ENCODE measurements at places on chromosomes 1 and 21.

DNA sequence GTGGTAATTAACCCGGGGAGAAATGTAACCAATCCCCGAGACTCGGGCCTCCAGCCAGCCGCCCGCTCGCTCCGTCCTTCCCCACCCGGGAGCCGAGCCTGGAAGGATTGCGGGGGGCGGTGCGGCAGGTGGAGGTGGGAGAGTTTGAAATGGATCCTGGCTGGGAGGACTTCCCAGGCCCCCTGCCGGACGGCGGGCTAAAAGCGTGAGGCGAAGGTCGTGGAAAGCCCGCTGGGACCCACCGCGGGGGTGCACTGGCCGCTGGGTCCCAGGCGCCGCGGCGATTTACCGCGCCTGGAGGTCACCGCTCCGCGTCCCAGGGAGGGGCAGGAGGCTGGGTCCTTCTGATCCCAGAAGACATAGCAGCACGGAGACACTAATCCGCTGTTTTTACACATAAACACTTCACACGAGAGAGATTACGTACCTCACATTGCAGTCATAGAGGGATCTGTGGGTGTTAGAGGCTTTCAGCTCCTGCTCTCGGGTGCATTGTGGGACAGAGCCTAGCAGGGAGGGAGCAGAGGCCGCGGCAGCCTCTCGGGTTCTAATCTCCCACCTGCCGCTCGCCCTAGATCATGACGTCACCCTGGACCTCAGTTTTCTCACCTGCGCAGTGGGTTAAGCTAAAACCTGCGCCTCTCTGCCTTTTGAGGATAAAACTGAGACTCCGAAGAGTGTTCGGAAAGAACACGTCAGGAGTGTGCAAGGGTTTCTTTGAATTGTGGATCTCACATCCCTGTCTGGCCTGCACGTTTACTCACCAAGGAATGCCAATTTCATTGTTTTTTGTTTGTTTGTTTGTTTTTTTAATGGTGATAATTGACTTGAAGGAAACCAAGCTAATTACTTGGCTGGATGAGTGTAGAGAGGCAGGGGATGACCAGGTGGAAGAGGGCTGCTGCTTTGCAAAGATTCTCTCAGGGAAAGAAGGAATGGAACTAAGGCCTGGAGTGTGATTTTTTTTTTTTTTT, 17.1 kb upstream of the TMEM9 start:
- peak; percentile 94 for DNase-seq

- no peak for DNase-seq
Observed at GRCh38 chr1:187943606-187944403, 1115.1 kb downstream of the PLA2G4A start.

- no peak for DNase-seq
Observed at GRCh38 chr1:107479865-107480350, 339.1 kb downstream of the NTNG1 start.

GRCh38 chr1:168170564-168171508, 7.9 kb upstream of the TIPRL start:
- DNase-seq: no peak

DNA sequence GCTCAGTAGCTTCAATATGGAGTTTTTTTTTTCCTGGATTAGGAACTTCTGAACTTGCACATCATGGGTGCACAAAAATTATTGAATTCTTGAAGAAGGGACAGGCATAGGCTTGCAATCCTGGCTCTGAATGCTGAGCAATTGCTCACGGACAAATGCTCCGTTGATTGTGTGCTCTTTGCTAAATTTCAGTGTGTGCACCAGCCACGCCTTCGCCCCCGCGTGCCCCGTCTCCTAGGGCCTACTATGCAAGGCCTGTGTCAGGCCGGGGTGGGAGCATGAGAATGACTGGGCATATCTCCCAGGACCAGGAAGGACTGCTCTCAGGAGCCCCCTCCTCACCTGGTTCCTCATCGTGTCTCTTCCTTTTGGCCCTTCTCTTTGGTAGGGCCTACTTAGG, 17.4 kb downstream of the IL6R start:
- no peak for DNase-seq

Measured in right kidney (tissue), 9 donors.